ENCODE measurements at places on chromosomes 5 and 9.

DNA sequence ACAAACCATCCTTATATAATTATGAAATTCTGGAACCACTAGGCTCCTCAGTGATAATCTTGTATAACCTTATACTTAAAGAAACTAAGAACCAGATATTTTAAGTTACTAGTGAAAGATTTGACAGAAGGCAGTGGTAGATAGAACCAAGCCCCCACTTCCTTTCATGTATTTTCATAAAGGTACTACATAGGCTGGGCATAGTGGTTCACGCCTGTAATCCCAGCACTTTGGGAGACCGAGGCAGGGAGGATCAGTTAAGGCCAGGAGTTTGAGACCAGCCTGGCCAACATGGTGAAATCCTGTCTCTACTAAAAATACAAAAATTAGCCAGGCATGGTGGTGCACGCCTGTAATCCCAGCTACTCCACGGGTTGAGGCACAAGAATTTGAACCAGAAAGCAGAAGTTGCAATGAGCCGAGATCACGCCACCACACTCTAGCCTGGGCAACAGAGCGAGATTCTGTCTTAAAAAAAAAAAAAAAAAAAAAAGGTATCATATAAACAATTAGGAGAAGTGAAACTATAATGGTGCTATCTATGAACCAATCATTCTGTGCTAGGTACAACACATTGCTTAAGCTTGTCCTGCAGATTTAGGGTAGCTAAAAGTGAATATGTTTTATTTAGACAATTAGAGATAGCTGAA, 27.9 kb upstream of the DTWD2 start:
- no peak for DNase-seq

- DNase-seq = no peak
Observed at GRCh38 chr5:33968211-33969005, 16.1 kb downstream of the SLC45A2 start.

GRCh38 chr9:37036776-37037502, 2.9 kb upstream of the PAX5 start:
- peak; percentile 55 for DNase-seq

DNA sequence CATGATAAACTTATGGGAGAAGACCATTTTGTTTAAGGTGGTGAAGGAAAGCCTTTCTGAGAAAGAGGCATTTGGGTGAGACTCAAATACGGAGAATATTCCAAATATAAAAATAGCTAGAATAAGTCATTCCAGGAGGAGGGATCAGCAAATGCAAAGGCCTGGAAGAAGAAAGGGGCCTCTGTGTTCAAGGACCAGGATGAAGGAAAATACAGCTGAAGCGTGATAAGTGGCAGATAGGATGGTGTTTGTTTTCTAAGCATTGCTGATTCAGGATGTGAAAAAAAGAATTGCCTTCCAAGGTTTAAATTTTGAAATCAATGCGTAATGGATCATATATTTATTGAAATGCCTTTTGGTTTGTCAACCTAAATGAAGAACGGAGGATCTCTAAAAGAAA, 59.4 kb upstream of the CAST start:
- DNase-seq = no peak

- DNase-seq = peak; percentile 83
Observed at GRCh38 chr9:74887041-74887980, at the start of gene TRPM6. Gene TRPM6 (minus strand): TSS chr9:74887921. CDS start chr9:74887856, 65 bp downstream.

DNA sequence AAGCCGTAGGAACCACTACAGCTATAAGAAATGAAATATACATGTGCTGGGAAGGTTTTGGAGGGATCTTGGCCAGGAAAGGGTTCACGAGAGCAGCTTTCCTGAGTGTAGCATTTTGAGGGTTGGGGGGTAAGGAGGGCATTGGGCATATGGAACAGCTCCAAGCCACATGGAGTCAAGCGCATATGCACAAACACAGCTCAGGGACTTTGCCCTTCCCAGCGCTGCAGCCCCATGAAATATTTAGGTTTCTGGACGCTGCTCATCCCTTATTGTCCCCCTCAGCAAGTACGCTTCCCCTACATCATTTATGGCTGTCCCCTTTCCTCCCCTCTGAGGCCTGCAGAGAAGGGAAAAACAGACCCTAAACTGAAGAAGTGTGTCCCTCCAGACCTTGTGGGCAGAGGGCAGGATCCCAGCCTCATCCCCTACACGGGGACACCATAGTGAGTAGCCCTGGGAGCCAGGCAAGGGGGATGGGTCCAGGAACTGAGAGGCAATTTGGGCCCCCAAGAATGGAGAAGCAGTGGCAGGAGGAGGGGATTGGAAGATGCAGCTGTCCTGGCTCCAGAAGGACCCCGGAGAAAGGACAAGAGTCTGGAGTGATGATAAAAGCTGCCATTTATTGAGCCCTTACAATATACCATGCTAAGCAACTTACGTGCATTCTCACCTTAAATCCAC, 33.7 kb downstream of the PCDH1 start:
- no peak for DNase-seq

- DNase-seq = no peak
Observed at GRCh38 chr9:113933671-113934070, 57.6 kb downstream of the ZNF618 start.

DNA sequence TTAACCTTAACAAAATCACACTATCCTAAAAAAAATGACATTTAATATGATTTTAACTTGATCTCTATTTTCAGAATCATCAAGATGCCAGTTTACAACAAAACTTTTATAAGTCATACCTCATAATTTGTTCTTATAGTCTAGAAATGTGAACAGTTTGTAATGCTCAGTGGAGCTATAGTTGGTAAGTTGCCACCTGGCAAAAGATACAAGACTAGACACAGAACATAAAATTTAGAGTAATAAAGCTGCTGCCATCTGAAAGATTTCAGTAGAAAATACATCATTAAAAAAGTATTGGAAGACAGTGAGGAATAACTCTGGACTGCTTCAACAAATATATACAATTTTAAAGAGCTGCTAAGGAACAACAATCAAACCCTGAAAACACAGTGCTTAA, 233.8 kb downstream of the GABRG2 start:
- DNase-seq = no peak

DNA sequence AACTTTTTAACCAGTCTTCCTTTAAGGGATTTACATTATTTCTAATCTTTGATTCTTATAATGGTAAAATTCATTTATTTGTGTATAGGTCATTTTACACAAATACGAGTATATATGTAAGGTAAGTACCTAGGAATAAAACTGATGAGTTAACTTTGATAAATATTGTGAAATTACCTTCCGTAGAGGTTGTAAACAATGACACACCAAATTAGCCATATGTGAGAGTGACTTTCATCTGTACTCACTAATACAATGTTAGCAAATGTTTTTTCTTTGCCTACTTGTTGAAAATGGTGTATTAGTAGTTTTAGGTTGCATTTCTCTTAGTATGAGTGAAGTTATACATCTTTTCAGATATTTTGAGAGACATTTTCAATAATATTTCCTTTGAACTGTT, 42.6 kb upstream of the TSLP start:
- DNase-seq = no peak

DNA sequence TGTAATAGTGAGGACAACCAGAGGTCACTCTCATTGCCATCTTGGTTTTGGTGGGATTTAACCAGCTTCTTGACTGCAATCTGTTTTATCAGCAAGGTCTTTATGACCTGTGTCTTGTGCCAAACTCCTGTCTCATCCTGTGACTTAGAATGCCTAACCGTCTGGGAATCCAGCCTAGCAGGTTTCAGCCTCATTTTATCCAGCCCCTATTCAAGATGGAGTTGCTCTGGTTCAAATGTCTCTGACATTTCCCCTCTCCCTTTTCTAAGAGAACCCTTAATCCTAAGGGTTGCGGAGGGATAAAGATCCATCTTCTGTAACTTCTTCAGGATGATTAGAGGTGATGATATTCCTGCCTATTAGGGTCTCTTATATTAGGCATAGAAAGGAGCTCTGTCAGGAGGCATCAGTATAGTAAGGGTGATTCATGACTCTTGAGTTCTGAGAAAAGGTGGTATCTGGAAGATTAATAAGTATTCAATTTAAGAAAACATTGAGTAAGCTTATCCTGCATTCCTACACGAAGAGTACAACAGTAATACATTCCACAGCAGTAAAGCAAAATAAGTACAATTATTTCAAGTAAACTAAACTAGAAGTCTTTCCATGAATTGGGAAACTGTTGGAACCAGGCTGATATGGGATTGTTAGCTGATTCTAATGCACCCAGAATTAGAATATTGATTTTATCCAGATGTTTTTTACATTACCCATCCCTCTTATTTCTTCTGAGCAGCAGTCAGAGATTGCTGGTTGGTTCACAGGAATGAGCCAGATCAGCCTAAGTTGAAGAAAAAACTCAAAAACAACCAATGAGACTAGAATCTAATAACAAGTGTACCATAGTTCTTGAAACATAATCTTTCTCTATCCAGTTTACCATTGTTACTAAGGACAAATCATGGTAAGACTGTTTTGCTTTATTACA, 39.9 kb downstream of the SHC3 start:
- DNase-seq = no peak

DNA sequence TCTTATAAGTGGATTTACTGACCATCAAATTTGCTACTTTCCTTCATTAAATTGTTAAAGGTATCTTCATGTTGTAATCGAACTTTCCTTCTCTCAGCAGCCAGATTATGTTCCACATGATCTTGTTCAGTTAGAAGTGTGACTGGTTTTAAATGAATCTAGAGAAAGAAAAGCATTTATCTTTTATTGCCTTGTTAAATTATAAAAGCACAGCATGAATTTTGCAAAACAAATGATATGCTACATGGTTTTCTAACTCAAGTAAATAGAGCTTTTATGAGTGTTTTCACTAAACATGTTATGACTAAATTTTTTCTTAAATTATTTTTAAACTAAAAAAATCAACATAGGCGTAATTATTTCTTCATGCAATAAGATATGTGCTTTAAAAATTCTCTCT, 34.1 kb downstream of the ACOT12 start:
- no peak for DNase-seq

DNA sequence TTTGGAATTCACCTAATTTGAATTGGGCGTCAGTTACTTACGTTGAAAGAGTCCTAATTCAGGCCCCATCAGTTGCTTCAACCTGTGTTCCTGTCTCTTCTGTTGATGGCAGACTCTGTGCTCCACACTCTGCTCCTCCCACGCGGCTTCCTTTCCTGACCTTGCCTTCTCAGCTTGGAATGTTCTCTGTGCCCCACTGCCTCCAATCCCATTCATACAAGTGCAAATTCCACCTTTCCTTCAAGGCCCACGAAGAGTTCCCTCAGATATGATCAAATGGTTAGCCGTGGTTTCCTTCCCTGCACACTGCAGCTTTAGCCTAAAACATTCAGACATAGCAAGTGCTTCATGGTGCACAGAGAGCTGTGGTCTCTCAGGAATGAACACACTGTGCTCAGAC, 65.7 kb downstream of the SREK1 start:
- no peak for DNase-seq

DNA sequence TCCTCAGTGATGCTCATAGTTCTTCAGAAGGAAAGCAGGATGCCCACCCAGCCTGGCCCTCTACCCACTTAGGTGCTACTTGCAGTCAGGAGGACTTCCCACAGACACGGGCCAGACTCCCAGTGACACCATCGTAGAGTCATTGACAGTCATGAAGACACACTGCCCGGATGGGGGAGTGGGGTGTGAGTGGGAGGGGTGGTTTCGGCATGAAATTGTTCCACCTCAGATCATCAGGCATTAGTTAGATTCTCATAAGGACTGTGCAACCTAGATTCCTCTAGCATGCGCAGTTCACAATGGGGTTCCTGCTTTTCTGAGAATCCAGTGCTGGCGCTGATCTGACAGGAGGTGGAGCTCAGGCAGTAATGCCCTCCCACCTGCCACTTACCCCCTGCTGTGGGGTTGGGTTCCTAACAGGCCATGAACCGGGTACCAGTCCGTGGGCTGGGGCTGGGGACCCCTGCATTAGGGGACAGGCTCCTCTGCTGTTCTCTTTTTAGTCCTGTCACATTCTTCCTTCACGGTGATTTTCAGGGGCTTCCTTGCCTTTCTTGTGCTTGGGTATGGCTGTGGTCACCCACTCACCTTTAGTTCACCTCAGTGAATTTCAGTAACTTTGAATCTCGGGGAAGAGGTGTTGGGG, 88.2 kb upstream of the ANKRD55 start:
- no peak for DNase-seq

DNA sequence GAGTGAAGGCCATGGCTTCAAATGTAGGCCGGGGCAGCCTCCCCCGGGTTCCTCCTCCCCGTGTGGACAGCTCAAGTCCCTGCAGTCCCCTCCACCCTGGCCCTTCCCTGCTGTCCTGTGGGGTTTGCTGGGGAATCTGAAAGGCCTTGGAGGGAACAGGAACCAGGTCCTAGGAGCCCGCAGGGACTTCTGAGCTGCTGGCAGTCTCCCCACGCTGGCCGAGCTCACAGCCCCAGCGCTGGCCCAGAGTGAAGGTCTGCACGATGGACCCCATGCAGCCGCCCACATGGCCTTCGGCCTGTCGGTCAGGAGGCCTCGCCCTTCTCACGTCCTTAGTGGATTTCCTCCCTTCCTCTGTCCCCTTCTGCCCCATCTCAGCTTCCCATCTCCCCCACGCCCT, 25.7 kb upstream of the NOTCH1 start:
- no peak for DNase-seq

- no peak for DNase-seq
Observed at GRCh38 chr5:175800656-175801081, 70.7 kb upstream of the CPLX2 start.

DNA sequence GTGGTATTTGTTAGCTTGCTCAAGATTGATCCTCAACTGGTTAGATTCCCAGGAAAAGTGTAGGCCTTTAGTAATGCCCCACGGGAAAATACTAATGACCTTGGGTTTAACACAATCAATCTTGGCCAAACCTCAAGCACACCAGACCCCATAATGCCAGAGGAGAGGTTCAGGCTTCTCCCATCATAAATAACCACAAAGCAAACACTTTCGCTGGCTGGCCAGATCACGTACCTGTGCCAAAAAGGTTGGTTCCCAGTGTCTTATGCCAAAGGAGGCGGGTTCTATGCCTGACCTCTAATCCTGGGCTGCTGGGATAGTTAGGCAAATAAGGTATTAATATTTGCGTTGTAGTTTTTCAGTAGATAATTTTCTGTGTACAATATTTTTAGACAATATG, 379.2 kb upstream of the CDH18 start:
- no peak for DNase-seq

GRCh38 chr5:53151713-53152458, 42.3 kb upstream of the MOCS2 start:
- no peak for DNase-seq

DNA sequence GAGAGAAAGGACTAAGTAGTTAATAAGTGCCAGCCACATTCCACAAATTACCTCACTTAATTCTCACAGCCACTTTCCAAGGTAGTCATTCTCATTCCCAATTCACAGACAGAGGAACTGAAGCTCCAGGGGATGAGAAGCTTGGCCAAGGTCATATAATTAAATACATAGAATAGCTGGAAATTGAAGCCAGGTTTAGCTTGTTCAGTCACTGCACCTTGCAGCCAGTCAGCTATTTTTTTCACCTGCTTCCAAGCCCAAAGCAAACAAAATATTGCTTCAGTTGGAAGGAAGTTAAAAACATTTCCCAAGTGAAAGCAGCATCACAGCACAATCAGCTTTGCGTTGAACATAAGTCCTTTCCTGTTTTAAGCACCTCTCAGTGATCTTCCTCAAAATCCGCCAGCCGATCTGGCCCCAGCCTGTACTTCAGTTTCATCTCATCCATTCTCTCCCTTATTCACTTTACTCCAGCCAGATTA, 4.8 kb downstream of the ALDH1A1 start:
- no peak for DNase-seq

Data from Kasumi-1 (cell line).